ENCODE measurements at places on chromosomes 6 and 20.

GRCh38 chr6:15912505-15913400 lies 216.1 kb upstream of the MYLIP start:
- DNase-seq = no peak

- DNase-seq = no peak
Measured at GRCh38 chr6:1103945-1104623, 207.8 kb upstream of the FOXQ1 start.

GRCh38 chr6:344816-345340 lies 46.7 kb upstream of the IRF4 start:
- DNase-seq = no peak

GRCh38 chr20:59335377-59335776 lies 35.0 kb downstream of the EDN3 start:
- no peak for DNase-seq

DNA sequence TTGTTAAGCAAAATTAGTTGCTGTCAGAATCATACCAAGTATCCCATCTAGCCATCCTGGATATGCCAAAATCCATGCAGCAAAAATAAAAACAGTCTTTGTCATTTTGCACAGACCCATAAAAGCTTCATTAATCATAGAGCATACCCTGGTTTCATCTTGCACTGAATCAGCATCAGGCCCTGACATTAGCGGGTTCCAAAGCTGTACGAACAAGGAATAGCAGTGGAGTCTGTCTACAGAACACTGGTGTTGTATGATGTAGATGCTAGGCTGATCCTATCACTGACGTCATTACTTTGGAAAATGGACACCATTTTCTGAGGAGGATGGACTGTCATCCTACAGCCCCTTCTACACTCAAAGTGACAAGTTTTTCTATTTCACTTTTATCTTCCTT lies 315.6 kb downstream of the ESR1 start:
- no peak for DNase-seq

- no peak for DNase-seq
Measured at GRCh38 chr6:125132058-125132457, 21.5 kb upstream of the TPD52L1 start.

DNA sequence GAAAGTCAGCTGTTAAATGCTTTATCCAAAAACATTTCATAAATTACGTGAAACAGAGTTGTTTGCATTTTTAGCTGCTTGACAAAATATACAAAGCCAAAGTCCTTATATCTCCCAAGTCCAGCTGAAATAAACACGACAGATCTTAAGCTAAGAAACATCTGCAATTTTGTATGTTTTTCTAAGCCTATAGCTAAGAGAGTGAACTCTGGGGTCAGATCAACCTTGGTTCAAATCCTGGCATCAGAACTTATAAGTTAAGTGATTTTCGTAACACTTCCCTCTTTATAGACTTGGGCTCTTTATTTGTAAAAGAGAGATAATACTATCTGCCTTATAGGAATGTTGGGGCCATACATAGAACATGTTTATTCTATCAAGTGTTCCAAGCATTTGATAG lies 176.7 kb downstream of the PTPRK start:
- no peak for DNase-seq

Measured in stimulated activated CD4-positive, alpha-beta T cell treated with anti-CD3 and anti-CD28 coated beads, Interleukin-4, amount 100 ng/mL, for 48 hours (primary cell).